Activated naive CD4-positive, alpha-beta T cell (primary cell): ENCODE measurements at places on chromosomes 11 and 22.

- no peak for DNase-seq
Measured at GRCh38 chr11:59801981-59802638, 8.5 kb downstream of the MRPL16 start.

GRCh38 chr22:33918676-33919365, 1.5 kb downstream of the LARGE1 start:
- DNase-seq: no peak

DNA sequence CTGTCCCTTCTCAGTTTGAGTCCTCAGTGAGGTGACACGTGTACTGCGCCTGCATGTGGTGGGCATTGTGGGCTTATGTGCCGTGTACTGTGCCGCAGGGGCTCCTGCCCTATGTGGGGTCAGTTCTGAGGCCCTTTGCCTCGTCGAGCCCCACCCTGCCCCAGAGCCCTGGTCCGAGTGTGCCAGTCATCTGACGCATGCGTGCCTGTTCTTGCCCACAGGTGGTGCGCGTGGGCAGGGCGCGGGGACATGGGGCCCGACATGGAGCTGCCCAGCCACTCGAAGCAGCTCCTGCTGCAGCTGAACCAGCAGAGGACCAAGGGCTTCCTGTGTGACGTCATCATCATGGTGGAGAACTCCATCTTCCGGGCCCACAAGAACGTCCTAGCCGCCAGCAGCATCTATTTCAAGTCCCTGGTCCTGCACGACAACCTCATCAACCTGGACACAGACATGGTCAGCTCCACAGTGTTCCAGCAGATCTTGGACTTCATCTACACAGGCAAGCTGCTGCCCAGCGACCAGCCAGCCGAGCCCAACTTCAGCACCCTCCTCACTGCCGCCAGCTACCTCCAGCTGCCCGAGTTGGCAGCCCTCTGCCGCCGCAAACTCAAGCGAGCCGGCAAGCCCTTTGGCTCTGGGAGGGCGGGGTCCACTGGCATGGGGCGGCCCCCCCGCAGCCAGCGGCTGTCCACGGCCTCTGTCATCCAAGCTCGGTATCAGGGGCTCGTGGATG, 22.3 kb upstream of the TMEM191C start:
- no peak for DNase-seq

GRCh38 chr22:36386900-36387708, 663 bp downstream of the MYH9 start:
- DNase-seq: no peak

GRCh38 chr11:31826536-31827438, 15.7 kb upstream of the PAX6 start:
- DNase-seq: no peak

- no peak for DNase-seq
Measured at GRCh38 chr11:9626496-9627394, 37.1 kb upstream of the SWAP70 start.

- no peak for DNase-seq
Measured at GRCh38 chr11:73019449-73019848, 122.7 kb downstream of the FCHSD2 start.

DNA sequence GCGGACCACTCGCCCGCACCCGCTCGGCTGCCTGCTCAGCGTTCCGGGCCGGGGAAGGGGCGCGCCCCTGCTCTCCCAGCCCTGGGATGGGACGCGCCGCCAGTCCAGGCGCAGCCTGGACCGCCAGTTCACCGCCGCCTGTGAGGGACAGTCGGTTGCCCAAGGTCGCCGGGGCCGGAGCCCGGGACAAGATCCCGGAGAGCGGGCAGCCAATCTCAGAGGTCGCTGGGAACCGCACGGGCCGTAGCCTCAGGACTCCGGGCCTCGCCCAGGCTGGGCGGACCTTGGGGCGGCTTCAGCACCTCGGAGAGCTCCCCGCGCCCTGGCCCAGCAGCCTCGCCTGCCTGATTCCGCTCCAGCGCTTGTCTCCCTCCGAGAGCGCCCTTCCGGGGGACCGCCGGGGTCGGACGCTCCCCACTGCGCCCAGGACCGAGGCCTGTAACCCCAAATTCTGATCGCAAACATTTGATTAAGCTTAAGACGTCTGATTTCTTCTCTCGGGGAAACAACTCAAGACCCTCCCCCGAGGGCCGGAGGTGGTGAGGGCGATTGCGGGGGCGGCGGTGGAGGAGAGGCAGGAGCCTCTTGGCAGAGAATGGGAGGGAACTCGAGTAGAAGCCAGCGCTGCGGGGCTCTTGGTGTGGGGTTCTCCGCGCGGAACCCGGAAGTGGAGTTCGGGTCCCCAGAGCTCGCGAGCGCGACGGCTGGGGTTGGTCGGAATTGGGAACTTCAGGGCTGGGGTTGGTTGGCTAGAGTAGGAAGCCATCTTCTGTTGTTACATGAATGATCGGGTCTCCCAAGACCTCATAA, 1.1 kb upstream of the CHRM4 start:
- peak; percentile 73 for DNase-seq

- no peak for DNase-seq
Measured at GRCh38 chr22:44184006-44184405, 3.3 kb downstream of the PARVG start.

GRCh38 chr11:84722583-84723108, 904.5 kb downstream of the DLG2 start:
- DNase-seq: no peak

DNA sequence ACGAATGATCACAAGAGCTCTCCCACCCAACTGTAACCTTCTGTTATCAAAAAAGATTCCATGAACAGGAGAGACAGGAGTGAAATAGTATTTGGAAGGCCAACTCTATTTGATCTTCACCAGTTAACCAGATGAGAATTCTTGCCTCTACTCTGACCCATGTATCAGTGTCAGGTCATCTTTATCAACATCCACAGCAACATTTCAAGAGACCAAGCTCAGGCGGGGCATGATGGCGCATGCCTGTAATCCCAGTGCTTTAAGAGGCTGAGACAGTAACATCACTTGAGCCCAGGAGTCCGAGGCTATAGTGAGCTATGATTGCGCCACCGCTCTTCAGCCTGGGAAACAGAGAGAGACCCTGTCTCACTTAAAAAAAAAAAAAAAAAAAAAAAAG, 62.3 kb downstream of the GAB2 start:
- DNase-seq: no peak

- DNase-seq: no peak
Measured at GRCh38 chr11:112320668-112321067, 60.0 kb upstream of the PLET1 start.

- no peak for DNase-seq
Measured at GRCh38 chr11:1149545-1149944, 8.2 kb upstream of the MUC5AC start.

GRCh38 chr11:63869171-63869591, 30.3 kb downstream of the MARK2 start:
- no peak for DNase-seq

DNA sequence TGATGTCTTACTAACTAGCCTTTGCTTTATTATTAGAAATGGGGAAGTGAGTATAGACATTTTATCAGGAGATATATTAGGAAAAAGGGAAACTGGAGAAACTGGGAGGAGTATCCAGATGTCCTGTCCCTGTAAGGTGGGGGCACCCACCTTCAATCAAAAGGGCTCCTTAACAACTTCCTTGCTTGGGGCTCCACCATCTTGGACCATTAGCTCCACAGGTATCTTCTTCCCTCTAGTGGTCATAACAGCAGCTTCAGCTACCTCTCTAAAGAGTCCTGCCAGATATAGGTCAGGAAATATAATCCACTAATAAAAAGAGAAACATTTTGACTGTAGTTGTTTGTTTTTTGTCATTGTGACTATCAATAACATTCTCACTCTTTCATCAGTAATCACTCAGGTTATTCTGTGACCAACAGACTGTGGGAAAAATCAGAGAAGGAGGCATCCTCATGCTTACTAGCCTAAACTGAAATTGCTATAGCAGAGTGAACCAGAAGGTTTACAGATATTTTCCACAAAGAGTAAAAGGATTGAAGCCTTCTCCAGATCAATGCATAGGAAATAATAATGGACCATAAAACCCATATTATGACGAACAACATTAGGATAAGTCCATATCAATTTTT, 10.4 kb downstream of the OR51B4 start:
- DNase-seq: no peak

DNA sequence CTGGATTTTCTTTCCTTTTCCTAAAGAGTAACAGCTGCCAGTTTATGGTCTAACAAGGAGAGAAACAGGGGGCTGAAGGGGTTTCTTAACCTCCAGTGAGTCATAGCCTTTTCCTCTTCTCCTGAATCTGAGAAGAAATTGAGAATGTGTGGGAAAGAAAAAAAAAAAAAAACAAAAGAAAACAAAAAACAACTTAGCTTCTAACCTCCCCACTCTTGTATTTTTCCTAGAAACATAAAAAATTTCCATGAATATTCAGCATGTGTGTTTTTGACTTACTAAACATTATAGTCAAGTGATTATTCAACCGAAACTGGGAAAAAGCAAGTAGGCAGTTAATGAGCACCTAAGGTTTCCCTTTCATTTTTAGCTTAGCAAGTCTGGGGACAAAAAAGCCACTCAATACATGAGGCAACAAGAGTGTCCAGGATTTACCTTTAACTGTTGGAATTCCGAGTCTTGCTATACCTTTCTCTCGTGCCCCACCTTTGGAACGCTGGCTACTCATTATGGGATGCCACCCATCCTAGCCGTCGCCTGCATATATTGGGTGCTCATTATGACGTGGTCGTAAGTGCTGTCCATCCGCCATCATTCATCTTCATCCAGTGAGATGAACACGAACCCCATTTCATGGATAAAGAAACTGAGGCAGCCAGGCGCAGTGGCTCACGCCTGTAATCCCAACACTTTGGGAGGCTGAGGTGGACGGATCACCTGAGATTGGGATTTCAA, 2.4 kb downstream of the ASPHD2 start:
- DNase-seq: no peak

DNA sequence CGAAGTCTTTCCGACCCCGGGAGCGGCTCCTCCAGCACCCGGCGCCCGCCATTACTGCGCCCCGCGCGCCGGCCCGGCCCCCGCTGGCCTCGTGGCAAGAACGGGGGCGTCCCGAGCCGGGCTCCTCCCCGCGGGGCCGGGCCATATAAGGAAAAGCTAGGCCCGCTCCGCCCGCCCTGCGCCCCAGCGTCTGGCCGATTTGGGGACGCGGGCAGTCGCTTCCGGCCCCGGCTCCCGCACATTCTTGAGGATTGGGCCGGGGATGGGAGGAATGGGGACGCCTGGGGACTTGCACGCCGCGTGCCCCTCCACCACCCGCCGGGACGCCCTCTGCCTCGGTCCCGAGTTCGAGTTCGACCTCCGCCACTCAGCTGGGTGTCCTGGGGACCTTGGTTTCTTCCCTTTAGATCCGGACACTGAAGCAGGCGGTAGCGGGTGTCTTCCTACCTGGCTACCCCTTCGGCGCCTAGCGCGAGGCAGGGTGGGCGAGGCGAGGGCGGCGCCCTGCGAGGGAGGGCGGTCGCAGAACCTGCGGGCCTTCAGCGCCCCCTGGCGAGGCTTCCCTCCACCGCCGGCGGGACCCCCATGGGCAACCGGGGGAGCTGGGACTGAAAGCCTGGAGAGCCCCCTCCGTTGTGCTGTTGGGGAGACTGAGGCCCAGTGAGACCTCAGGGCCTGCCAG, 3.8 kb downstream of the SMTN start:
- peak; percentile 72 for DNase-seq

DNA sequence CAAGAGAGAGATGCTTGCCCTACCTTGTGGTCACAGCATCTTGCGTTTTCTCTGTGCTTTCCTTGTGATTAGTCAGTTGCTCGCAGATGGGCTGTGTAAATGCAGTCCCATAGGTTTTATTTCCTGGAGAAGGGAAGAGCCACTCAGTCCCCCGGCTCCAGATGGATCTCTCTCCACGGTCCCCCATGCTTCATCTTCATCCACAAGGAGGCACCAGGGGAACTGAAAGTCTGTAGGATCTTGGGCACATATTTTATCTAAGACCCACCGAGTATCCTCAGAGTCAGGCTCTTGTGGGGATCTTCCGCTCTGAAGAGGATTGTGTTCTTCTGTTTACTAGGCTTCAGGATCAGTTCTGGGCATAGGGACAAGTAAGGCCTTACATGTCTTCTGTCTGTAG, 66.8 kb upstream of the E2F8 start:
- DNase-seq: no peak

GRCh38 chr11:91303749-91304148, 920.9 kb upstream of the FAT3 start:
- no peak for DNase-seq

- no peak for DNase-seq
Measured at GRCh38 chr11:120086651-120087050, 51.3 kb downstream of the TRIM29 start.

DNA sequence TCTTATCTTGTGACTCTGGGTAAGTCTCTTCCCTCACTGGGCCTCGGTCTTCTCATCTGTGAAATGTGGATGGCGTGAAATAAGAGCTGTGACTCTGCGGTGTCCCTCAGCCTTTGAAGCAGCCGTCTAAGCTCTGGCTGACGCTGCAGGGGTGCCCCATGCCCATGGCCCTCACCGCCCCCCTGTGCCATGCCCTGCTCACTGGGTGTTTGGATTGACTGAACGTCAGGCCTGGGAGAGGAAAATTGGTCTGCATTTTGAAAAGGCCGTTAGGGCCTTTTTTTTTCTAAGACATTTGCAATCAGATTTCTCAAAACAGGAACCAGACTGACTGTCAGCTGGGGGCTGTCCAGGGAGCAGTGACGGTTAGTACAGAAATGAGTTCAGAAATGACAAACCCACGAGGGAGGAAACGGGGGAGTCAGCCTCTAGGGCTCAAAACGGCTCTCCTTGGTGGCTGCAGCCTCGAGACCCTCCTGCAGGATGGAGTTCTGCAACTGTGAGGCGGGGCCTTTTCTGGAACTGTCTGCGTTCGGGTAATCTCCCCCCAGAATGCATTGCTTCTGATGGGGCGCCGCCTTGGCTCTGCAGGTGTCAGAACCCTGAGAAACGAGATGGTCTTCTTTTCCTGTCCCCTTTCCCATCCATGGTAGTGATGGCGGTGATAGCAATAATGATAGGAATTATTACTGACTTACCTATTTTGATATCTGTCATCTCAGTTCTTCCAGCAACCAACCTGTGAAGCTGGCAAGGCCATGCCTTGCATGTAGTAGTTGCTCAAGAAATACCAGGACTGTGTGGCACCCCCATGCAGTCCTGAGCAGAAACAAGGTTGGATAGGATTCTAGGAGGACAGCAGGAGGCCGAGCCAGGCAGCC, 2.0 kb downstream of the GRK2 start:
- no peak for DNase-seq

DNA sequence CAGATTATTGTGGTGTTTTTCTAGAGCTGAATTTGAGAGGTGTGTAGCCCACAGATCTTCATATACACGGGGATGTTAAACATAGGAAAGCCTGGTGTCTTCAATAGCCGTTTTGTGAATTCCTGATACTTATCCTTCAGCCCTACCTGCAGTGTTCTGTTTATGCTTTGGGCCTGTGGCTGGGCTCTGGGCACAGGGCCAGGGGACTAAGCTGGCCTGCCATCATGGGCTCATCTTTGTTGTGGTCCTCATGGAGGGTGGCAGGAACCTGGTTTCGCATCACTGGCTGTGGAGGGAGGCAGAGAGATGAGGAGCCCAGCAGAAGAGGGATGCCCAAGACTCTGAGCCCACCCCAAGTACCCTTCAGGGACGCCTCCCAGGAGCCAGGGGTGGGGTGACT, 112.4 kb downstream of the CACNA1I start:
- DNase-seq: no peak

DNA sequence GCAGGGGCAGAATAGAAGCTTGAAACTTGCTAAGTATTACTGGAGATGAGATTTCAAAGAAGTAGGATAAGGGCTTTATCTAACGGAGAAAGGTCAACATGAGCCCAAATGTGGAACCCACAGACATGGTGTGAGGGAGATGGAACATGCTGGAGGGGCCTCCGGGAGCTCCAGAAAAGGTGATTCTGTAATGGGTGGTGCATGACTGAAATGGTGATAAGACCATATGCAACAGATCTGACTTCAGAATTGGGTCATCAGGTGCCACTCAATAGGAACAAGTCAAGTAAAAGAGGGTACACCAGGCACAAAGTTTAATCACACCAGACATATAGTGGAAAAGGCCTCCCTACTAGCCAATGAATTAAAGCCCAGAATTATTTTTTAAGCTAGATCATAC, 7.9 kb upstream of the CEP295 start:
- DNase-seq: no peak
